HFFc6 (cell line): ENCODE measurements at places on chromosomes 1 and 21. TPM values are rescaled to one million over a fixed set of nuclear protein-coding genes. Genes with fewer than 3 reads are reported as not detected.

The DENND2C gene
- total RNA-seq, result 1.5 to 2.2 TPM (median 2.0 TPM) in 3 replicates

The FNBP1L gene
- 0.84 to 6.2 TPM (median 5.5 TPM) in 3 replicates for total RNA-seq

The AIM2 gene
- total RNA-seq, result not detected in 3 replicates

The KCNQ4 gene
- total RNA-seq, result 0.05 TPM in 1 of 3 replicates, not detected in the others

The SH2D1B gene
- not detected in 2 replicates for total RNA-seq

The TTC22 gene
- not detected in 3 replicates for total RNA-seq

The CDC42SE1 gene
- total RNA-seq, result 64.4 to 73.8 TPM (median 70.2 TPM) in 3 replicates

The DDR2 gene
- 172 to 197 TPM (median 196 TPM) in 3 replicates for total RNA-seq

The TPTE gene
- total RNA-seq, result not detected in 3 replicates

The GBP6 gene
- not detected in 3 replicates for total RNA-seq

The XPR1 gene
- total RNA-seq, result 23.3 to 36.3 TPM (median 25.0 TPM) in 3 replicates

The HENMT1 gene
- 0.40 to 2.5 TPM (median 2.3 TPM) in 3 replicates for total RNA-seq

The URB1 gene
- total RNA-seq, result 21.8 to 25.6 TPM (median 23.7 TPM) in 3 replicates

The FLG2 gene
- not detected in 3 replicates for total RNA-seq

The OR2AK2 gene
- not detected in 3 replicates for total RNA-seq

The WDR64 gene
- total RNA-seq, result not detected in 3 replicates

The FCRL4 gene
- not detected in 3 replicates for total RNA-seq

The ACOT11 gene
- total RNA-seq, result 2.5 to 3.6 TPM (median 3.5 TPM) in 3 replicates

The SASS6 gene
- 3.1 to 4.8 TPM (median 4.4 TPM) in 3 replicates for total RNA-seq

The LHX8 gene
- total RNA-seq, result not detected in 3 replicates

The REN gene
- total RNA-seq, result 0.15 to 0.31 TPM in 2 of 3 replicates, not detected in the other

The ADORA1 gene
- total RNA-seq, result 0.68 to 5.7 TPM (median 3.7 TPM) in 3 replicates

The FASLG gene
- total RNA-seq, result not detected in 3 replicates

The OR2T2 gene
- total RNA-seq, result not detected in 3 replicates

The ESRRG gene
- not detected in 3 replicates for total RNA-seq

The S100A9 gene
- not detected in 3 replicates for total RNA-seq

The VAV3 gene
- not detected in 3 replicates for total RNA-seq

The KCNJ15 gene
- 0.33 to 0.39 TPM (median 0.34 TPM) in 3 replicates for total RNA-seq

The IL10 gene
- not detected in 3 replicates for total RNA-seq

The RUNX3 gene
- not detected in 3 replicates for total RNA-seq

The PALMD gene
- total RNA-seq, result not detected in 3 replicates

The PAX7 gene
- not detected in 2 replicates for total RNA-seq

The DNAJC11 gene
- 66.6 to 74.5 TPM (median 73.3 TPM) in 3 replicates for total RNA-seq

The MPL gene
- total RNA-seq, result not detected in 2 replicates

The SCCPDH gene
- 22.2 to 27.0 TPM (median 26.1 TPM) in 3 replicates for total RNA-seq

The COL24A1 gene
- 0.74 to 1.3 TPM (median 1.1 TPM) in 3 replicates for total RNA-seq

The LRRC71 gene
- 0.26 TPM in 1 of 3 replicates, not detected in the others for total RNA-seq

The OR6Y1 gene
- total RNA-seq, result not detected in 3 replicates
